Immature natural killer cell (primary cell): ENCODE measurements at places on chromosomes 12 and 14. TPM values are rescaled to one million over a fixed set of nuclear protein-coding genes. Genes with fewer than 3 reads are reported as not detected.

DNA sequence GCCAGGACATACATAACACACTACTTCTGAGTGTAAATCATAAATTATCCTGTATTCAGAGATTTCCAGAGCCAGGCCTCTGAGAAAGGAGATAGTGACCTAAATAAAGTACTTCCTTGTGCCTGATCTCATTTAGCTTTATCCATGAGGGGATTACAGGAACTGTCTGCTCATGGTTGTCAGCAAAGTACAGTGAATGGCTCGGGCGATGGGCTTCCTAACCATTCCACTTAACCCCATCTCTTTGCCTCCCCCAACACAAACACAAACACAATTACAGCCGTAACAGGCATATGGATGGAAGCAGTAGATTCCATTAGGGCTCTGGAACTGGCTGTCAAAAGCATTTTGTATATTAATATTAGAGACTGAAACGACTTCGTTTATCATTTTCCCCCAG is 206.7 kb upstream of the CPNE8 start:
- DNase-seq, result no peak

COCH gene
- polyA plus RNA-seq, result 0.19 TPM

- no peak for DNase-seq
Measured at GRCh38 chr12:27506645-27507189, 17.3 kb upstream of the PPFIBP1 start.

GRCh38 chr14:82046512-82047226 is 513.0 kb upstream of the SEL1L start:
- DNase-seq, result no peak

PMEL gene
- 0.44 TPM for polyA plus RNA-seq

DNA sequence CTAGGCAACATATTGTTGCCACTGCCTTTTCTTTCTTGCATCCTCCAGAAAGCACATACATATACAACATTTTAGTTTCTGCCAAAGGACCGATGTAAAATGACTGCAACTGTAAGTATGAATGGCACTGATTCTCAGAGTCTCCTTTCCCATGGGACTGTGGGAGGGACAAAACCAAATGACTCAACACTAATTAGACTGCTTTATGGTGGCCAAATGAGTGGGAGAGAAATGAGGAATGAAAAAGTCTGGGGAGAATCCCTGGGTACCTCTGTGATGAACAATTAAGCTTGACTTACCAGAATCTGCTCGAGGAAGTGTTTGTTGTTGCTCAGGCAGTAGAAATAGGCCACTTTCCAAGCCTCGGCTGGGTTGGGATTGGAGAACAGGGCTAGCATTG is 10.1 kb downstream of the ZFYVE26 start:
- DNase-seq, result no peak

- DNase-seq, result peak; percentile 10
Measured at GRCh38 chr12:21656905-21657325, 727 bp downstream of the LDHB start.

LRTM2 gene
- not detected for polyA plus RNA-seq

GRCh38 chr12:106080041-106080790 is 58.5 kb downstream of the NUAK1 start:
- DNase-seq, result no peak

POMT2 gene
- polyA plus RNA-seq, result 1.0 TPM

- DNase-seq, result peak; percentile 60
Measured at GRCh38 chr12:57063991-57064685, 14.2 kb upstream of the MYO1A start.

GRCh38 chr14:89365061-89365801 is 51.8 kb downstream of the FOXN3 start:
- DNase-seq, result peak; percentile 65

GRCh38 chr14:94751321-94751720 is 18.6 kb downstream of the GSC start:
- no peak for DNase-seq

ZC2HC1C gene
- polyA plus RNA-seq, result not detected

SIX1 gene
- polyA plus RNA-seq, result not detected

- no peak for DNase-seq
Measured at GRCh38 chr12:48881686-48882314, 16.1 kb upstream of the RND1 start.

GRCh38 chr12:115660211-115660805 is 617.2 kb downstream of the MED13L start:
- DNase-seq, result no peak

IL26 gene
- not detected for polyA plus RNA-seq

PCED1B gene
- 3.2 TPM for polyA plus RNA-seq

DNA sequence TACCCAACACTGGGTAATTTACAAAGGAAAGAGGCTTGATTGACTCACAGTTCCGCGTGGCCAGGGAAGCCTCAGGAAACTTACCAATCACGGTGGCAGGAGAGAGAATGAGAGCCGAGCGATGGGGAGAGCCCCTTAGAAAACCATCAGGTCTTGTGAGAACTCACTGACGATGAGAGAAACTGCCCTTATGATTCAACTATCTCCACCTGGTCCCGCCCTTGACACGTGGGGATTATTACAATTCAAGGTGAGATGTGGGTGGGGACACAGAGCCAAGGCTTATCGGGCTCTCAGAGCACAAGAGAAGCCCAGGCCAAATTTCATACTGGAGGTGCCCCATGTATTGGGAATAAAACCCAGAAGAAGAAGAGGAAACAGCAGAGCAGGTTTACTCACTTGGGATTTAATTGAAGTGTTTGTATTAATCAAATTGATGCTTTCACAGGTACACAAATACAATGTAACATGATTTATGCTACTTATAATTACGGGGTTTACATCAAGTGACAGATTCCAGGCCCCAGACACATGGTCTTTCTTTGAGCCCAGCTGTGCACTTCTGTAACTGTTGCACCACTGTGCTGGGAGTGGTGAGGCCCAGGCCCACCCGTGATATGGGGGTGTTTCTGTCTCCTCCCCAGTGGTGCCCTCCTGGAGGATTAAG is 8.2 kb upstream of the CCDC85C start:
- no peak for DNase-seq
